Endothelial cell (in vitro differentiated cells): ENCODE measurements at places on chromosomes 13 and 19.

DNA sequence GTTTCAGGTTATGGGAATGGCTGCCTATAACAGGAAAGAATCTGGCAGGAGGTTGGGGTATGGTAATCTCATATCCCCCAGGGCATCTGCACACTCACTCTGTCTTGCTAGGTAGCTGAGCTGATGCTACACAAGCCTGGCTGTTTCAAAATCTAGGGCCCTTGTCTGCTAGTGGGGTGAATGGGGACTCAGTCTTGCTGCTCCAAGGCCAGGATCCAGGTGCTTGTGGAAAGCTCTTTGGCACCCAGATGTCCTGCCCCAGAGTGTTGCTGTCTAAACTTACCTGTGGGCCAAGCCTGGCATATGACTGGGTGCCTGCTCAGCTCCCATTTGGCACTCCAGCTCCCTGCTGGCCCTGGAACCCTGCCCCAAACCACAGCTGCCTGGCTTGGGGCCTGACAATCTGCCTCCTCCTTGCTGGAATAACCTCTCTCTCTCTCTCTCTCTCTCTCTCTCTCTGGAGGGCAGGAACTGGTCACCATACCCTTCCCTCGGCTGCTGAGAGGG is 158.1 kb upstream of the TSC22D1 start:
- no peak for DNase-seq

- DNase-seq = no peak
Measured at GRCh38 chr13:41970022-41970421, 9.1 kb upstream of the VWA8 start.

DNA sequence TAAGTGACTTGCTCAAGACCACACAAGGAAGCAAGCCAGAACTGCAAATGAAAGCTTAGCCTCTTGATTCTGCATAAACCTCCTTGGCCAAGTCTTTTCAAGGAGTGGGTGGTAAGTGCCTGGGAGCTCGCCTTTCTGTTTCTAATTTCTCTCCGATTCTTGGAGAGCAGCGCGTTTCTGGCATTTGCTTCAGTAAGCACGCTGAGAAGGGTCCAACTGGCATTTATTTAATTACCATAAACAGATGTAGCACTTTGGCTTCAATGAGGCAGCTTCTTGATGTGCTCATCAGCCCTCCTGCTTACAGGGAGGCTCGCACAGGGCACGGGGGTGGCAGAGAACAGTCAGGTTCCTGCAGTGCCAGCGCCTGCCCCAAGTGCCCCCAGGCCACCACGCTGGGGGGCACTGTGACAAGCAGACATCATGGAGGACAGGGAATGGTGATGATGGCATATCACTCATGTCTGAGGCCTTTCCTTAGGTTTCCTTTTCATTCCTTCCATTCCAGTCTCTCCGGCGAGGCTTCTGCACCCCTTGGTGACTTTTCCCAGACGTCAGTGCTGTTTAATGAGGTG is 13.3 kb downstream of the SIAH3 start:
- no peak for DNase-seq

DNA sequence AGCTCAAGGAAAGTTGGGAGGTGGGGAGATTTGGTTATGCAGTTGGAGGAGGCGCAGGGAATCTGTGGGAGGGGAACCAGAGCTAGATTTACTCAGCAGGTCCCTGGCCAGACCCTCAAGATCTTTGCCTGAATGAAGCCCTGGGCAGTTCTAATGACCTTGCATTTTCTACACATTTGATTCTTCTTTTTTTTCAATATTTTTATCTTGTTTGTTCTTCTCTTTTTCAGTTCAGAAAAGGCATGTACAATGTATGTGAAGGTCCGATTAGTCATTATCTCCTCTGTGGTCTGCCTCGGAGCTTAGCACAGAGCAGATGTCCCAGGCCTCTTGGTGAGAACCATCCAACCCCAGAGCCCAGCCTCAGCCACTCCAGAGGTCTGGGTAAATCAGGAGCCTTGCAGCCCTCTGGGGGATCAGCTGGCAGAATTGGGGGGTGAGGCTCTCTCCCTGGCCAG is 24.2 kb downstream of the SERP2 start:
- no peak for DNase-seq

DNA sequence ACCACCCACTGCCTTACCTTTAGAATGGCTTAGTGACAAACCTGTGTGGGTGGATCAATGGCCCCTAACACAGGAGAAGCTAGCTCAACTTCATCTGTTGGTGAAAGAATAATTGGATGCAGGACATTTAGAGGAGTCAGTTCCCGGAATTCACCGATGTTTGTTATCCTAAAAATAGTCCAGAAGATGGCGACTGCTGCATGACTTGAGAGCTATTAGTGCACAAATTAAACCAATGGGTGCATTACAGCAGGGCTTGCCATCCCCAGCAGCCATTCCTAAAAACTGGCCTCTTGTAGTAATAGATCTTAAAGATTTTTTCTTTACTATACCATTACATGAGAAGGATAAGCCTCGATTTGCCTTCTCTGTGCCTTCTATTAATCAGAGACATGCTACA is 46.8 kb upstream of the ZNF726 start:
- no peak for DNase-seq

GRCh38 chr19:50785329-50785728 is 4.9 kb upstream of the ACP4 start:
- no peak for DNase-seq

DNA sequence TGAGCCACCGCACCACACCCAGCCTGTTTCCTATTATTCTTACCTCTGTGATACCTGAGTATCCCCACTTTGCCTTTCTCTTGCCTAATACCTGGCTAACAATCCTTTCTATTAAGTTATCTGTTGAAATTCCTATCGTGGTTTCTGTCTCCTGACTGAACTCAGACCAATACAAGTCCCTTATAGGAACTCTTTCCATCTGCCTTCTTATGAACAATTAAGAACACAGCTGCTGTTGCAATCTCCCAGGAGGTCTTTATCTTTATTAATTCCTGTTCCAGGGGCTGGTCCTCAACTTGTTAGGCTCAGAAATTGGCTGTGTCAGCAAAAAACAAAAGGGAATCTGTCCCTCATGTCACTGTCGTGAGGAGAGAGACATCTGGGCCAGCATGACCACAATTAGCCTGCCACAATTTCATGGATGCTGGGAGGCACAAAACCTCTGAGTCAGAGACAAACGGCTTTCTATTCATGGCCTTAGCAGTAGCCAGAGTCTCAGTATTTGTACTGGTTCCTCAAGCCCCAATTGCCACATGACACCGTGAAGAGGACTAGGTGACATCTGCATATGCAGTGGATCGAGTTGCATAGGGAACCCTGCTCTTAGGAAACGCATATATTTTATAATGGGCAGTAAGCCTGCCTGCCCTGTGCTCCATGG is 58.2 kb downstream of the NUFIP1 start:
- DNase-seq = no peak

DNA sequence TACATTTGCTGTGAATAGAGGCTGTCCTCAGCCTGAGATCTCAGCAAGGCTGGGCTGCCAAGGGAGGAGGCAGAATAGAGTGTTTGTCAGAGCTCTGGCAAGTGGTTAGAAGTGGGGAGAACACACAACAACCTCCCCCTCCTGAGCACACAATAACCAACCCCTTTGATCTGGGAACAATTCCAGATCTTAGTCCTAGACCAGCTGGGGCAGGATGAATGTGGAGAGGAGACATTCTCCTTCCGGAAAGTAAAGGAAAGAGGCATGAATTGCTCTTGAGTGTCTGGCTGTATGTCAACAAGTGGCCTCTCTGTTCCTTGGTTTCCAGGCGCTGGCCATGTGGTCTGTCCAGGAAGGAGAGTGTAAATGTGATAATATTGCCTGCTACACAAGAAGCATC is 114.9 kb upstream of the TMTC4 start:
- no peak for DNase-seq

DNA sequence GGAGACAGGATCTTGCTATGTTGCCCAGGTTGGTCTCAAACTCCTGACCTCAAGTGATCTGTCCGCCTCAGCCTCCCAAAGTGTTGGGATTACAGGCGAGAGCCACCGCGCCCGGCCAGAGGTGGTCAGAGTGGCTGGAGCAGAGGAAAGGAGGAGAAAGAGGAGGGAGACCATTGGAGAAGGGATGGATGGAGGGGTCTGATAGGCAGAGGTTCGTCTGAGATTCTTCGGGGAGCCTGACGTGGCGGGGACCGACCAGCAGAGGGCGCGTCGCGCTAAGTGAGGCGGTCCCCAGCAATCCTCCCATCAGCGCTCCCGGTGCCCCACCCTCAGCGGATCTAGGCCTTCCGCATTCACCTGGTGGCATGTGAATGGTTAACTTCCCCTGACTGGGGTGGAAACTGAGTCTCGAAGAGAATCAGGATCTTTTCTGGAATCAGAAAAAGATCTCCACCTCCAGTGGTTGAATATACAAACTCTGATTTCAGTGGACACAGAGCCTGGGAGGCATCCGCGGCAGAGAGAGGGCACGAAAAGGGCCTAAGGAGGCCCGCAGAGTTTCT is 8.8 kb downstream of the GTPBP3 start:
- DNase-seq = peak; percentile 87

GRCh38 chr19:16825312-16826052 is 3.7 kb upstream of the SIN3B start:
- no peak for DNase-seq

GRCh38 chr13:73274147-73274546 is 215.3 kb downstream of the KLF5 start:
- DNase-seq = no peak

DNA sequence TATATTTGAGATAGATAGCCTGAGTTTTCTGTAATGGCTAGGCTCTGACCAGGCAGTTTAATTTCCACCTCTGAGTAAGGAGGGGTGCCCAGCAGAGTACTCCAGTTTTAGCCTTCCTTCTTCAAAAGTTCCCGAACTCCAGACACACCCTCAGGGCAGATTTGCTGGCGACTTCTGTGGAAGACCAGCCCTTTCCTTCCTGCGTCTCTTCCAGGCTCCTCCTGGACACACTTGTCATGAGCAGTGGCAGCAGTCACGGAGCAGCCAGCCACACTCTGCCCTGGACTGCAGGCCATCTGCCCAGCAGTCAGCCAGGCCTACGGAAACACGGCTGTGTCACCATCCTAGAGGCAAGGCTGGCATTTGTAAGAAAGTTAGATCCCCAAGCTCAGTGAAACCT is 6.6 kb upstream of the FLT1 start:
- DNase-seq = no peak

- no peak for DNase-seq
Measured at GRCh38 chr13:93146584-93147297, 79.9 kb upstream of the GPC6 start.

DNA sequence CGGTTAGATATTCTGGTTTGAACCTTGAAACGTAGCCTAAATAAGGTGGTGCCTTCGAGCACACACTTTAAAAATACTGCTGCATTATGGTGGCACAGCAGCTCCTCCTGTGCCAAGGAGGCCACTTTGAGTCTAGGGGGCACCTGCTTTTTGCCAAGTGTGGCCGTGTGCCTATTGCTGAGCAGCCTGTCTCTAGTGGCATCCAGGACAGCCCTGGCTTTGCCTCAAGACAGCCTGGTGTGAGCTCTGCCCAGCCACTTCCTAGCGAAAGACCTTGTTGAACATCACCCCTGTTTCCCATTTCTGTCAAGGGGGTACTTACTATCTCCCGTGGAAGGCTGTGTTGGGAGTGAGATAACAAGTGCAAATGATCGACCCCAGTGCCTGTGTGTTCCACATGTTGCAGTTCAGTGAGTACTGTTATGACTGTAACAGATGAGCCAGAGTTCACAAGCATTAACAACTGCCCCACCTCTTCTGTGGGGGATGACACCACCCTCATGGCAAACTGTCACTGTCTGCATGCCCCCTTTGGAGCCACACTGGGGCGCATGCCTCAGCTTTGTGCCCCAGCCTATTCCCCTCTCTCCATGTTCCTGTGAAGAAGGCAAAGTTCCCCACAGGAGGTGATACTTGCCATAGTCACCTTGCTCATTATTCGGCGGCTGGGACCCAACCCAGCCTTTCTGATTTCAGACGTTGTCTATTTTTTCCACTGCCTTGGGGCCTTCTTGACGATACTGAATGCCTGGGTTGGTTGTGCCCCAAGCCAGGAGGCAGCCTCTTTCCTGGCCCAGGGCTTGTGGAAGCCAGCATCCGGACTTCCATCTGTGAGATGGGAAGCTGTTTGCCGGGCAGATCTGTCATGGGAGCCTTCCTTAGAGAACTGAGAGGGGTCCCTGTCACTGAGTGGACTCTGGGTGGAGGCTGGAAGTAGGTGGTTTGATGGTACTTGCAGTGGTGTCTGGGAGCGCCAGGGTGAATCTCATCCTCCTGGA is 5.4 kb downstream of the GATAD2A start:
- no peak for DNase-seq

DNA sequence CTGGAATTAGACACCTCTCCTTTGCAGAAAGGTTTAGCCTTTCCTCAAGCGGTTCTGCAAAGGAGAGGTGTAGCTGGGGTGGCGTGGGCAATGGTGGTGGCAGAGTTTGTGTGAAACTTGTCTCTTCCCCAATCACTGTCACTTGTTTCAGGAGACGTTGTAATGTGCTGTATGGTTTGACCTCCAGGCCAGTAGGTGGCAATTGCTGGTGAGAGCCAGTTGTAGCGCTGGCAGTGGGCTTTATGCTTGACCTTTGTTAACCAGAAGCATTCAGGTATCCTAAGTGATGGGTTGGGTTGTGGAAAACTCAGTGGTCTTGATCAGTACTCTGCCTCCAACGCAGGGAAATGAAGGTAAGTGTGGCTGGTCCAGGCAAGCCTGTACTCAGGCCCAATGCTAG is 12.7 kb upstream of the LILRA5 start:
- DNase-seq = no peak

- no peak for DNase-seq
Measured at GRCh38 chr19:1935484-1936208, 5.3 kb upstream of the CSNK1G2 start.
